ENCODE measurements at places on chromosomes 1 and 21.

GRCh38 chr1:233261695-233262094 is 33.8 kb downstream of the PCNX2 start:
- DNase-seq = no peak

GRCh38 chr1:200233393-200233792 is 176.4 kb downstream of the ZNF281 start:
- no peak for DNase-seq

DNA sequence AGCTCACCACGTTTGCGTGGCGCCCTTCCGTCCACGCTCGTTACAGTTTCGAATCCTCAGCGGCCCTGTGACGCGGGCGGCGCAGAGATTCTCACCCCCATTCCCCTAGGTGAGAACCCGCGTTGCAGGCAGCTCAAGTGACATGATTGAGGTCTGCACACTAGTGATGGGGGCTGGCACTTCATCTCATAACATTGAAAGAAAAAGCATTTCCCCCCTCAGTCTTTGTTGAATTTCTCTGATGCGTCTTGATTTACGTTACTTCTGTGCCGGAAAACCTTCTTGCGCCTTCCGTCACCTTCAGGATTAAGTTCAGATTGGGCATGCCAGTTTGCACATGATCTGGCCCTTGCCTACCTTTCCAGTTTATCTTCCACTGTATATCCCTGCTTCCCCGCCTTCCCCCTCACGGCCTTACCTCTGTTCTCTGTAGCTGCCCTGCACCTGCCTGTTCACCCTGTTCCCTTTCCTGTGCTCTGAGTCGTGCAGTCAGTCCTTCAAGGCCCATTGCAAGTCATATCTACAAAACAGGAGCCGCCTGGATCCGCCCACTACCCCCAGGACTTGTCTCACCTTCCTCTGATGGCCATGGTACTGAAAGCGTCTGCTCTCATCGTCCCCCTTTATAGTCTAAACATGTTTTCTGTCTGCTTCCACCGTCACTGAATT is 1.1 kb downstream of the CTPS1 start:
- peak; percentile 26 for DNase-seq

GRCh38 chr1:39098546-39099250 is 72.5 kb downstream of the NDUFS5 start:
- peak; percentile 42 for DNase-seq

- DNase-seq = no peak
These were observed 78.1 kb downstream of the DDR2 start for GRCh38 chr1:162710345-162710744.

DNA sequence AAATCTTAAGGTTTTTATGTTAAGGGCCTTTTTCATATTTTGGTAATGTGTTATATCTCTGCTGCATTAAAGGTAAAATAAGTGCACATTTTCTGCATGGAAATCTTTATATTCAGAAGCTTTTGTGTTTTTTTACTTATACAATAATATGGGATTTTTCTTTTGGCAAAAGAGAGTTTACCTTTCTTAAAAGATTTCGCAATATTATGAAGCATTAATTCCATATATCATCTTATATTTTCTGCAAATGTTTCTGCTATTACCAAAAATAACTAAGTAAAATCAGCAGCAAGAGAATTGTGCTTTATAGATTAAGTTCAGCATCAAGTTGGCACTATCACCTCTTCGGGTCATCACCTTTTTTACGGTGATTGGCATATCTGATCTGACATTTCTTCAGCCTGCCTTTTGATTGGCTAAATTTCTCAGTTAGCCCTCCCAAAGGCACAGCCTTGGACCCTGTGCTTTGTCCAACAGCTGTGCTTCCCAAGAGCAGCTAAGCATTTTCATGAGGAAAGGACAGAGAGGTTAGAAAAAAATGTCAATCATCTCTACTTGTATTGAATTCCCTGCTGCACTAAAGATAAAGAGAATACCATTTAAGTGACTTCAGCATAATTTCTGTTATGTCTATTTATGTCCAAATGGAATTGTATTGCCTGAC is 767.1 kb upstream of the PRMT6 start:
- DNase-seq = no peak

DNA sequence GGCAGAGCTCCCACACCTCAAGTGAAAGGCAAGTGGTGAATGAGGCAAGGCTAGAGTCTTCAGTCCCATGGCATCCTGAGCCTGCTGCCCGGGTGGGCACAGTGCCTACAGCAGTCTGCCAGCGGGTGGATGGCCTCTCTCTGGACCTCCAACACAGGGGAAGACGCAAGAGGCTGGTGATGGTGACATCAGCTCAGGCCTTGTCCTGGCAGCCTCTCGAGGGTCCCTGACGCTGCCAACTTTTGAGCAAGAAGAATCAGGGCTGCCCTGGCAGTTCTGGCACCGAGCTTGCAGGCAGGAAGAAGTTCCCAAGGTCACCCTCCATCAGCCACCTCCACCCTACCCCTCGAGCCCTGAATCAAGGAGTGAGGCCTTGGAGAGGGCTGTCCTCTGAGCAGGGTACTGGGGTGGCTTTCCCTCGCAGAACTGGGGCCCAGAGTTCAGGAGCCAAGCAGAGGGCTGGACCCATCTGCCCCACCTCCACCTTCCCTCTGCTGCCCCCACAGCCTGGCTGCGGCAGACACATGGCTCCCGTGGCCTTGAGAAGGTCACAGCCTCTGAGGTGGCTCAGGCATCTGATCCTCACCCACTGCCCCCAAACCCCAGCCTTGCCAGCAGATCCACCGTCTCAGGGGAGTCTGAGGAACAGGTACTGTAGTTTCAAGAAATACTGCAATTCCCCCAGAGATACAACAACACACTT is 5.8 kb downstream of the RAP1GAP start:
- no peak for DNase-seq

DNA sequence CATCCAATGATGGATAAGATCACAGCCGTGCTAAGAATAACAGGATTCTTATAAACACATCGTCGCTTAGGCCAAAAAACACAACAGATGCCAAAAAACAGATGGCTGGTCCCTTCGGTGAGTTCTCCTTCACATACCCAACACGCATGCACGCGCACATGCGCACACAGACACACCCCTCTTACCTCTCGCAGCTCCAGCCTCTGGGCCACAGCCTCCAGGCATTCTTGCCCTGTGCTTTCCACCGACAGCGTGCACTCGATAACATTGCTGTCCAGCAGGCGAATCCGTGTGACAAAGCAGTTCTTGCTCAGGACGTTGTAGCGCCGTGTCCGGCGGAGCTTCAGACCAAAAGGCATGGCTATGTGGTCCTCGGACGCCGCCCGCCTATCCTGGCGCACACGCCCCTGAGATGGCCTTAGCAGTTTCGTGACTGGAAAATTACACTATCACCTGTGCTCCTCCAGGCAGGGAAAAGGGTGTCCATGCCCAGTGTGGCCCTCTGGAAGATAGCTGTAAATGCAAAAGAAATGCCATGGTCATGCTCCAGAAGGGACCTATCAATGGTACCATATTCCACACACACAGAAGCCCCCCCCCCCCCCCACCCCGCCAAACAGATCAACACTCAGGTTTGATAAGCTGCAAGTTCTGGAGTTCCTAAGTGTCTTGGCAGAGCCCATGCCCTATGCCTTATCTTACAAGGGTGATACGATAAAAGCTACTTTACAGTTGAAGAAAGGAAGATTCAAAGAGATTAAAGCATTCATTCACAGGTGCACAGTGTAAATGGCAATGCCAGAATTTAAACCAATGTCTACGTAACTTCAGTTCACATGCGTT is 86.7 kb downstream of the PTPN14 start:
- DNase-seq = no peak
